Breast epithelium (tissue), 4 donors: ENCODE measurements at places on chromosomes 6 and 20.

GRCh38 chr6:15170126-15170525 is 75.7 kb upstream of the JARID2 start:
- no peaks in the 10 kb centered on the region for H3K36me3 ChIP-seq
- DNase-seq: no peak
- H3K4me1 ChIP-seq: no peaks in the 10 kb centered on the region
- H3K4me3 ChIP-seq: no peak overlapping the region
- H3K27me3 ChIP-seq: no peaks in the 10 kb centered on the region
- H3K27ac ChIP-seq: no peak overlapping the region

DNA sequence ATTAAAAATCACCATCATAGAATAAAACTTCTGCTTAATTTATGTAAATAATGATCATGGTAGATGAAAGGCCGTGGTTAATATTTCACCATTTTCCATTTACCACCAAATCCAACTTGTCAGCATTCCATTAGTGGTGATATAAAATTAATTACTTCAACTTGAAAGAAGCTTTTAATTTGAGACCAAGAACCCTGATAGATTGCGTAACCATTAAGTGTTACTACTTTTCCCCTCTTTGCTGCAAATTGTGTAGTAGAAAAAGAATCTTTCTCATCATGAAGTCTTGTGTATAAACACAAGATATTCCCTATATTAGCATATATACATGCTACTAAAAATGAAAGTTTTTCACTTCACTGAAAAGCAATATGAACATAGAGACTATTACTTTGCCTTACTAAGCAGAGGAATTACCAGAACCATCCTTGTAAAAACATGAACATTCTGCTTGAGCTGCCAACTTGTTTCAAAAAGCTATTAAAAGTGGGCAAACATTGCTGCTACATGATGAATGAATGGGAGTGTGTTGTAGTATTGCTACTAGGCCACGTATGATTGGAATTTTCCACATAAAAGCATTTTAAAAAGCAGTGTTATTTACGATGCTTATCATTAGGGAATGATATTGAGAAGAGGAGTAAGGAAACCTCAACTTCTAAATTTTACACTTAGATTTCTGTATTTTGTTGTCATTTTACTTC is 35.0 kb downstream of the STX11 start:
- no peaks in the 10 kb centered on the region for H3K36me3 ChIP-seq
- H3K27me3 ChIP-seq: no peaks in the 10 kb centered on the region
- no peaks in the 10 kb centered on the region for H3K4me1 ChIP-seq
- H3K4me3 ChIP-seq: no peak overlapping the region
- H3K27ac ChIP-seq: no peak overlapping the region

- no peaks in the 10 kb centered on the region for H3K36me3 ChIP-seq
- H3K27ac ChIP-seq: no peak overlapping the region
- no peaks in the 10 kb centered on the region for H3K4me1 ChIP-seq
- H3K27me3 ChIP-seq: no peaks in the 10 kb centered on the region
Observed at GRCh38 chr6:3895312-3895653, 46.1 kb downstream of the FAM50B start.

DNA sequence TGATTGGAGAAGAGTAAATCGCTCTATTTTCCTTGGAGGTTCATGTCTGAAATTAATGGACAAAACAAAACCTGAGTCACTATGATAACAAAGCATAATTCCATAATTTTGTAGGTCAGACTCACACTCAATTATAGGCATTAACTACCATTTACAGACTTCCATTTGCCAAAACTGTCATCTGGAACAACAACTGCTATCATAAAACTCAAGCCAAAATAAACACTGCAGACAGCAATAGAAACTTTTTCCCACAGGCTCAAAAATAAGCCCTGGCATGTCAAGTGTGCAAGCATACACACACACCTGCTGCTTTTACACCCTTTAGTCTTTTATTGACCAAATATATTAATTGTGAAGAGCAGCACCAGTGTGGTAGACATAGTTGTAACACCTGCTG is 7.1 kb downstream of the MRPS10 start:
- DNase-seq: no peak
- no peak overlapping the region for H3K4me3 ChIP-seq
- H3K27ac ChIP-seq: no peak overlapping the region
- no peaks in the 10 kb centered on the region for H3K36me3 ChIP-seq
- no peaks in the 10 kb centered on the region for H3K4me1 ChIP-seq

DNA sequence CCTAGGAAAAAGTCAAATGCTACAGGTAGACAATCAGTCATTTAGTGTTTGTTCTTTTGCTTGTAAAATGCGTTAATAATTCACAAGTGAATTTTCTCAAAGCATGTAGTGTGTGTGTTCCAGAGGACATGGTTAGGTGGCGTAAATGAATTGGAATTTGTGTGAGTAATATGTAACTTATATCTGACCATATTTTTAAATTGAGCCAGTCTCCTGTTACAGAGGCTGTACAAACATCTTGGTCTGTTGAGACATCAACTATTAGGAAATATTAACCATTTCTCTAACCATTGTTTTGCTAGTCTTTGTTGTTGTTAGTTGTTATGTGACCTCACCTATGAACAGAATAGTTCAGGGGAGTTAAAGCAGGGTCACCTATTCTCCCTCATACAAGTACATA is 22.7 kb downstream of the MCM8 start:
- no peaks in the 10 kb centered on the region for H3K36me3 ChIP-seq
- DNase-seq: no peak
- no peak overlapping the region for H3K4me3 ChIP-seq
- H3K27me3 ChIP-seq: no peaks in the 10 kb centered on the region

- H3K27me3 ChIP-seq: no peaks in the 10 kb centered on the region
Observed at GRCh38 chr6:80991316-80991715, 761.2 kb downstream of the TENT5A start.

- H3K4me1 ChIP-seq: no peaks in the 10 kb centered on the region
- no peak overlapping the region for H3K4me3 ChIP-seq
- no peak for DNase-seq
- no peak overlapping the region for H3K27ac ChIP-seq
- H3K27me3 ChIP-seq: no peaks in the 10 kb centered on the region
- H3K36me3 ChIP-seq: no peaks in the 10 kb centered on the region
Observed at GRCh38 chr20:58569241-58570125, 54.3 kb upstream of the APCDD1L start.

DNA sequence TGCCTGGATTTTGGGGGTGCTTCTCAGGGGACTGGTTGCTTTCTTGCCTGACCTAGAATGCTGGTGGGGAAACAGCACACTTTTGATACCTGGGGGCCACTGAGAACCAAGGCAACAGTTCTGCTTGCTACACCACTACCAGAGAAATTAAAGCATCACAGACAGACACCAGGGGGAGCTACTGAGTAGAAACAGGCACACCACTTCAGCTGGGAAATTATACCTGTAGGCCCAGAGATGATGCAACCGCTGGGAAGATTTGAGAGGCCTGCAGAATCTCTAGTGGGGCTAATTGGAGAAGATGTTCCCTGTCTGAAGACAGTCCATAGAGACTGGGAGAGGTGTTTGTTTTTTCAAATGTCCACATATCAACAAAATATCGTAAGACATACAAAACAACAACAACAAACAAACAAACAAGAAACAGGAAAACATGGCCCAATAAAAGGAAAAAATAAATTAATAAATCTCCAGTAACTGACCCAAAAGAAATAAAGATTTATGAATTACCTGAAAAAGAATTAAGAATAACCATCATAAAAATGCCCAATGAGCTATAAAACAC is 129.4 kb upstream of the RIN2 start:
- H3K27ac ChIP-seq: no peak overlapping the region
- no peak for DNase-seq
- no peaks in the 10 kb centered on the region for H3K4me1 ChIP-seq
- no peak overlapping the region for H3K4me3 ChIP-seq

GRCh38 chr20:20248620-20249200 is 119.2 kb upstream of the INSM1 start:
- H3K4me3 ChIP-seq: no peak overlapping the region
- H3K4me1 ChIP-seq: no peaks in the 10 kb centered on the region
- DNase-seq: no peak
- H3K27me3 ChIP-seq: no peaks in the 10 kb centered on the region
- H3K27ac ChIP-seq: no peak overlapping the region

GRCh38 chr6:38638941-38639497 is 710 bp downstream of the BTBD9 start:
- DNase-seq: peak; percentile 31
- peak overlapping the region; percentile 91 for H3K27ac ChIP-seq
- peak overlapping the region; percentile 71 for H3K4me3 ChIP-seq
- H3K4me1 ChIP-seq: peaks cover 5% of the 10 kb centered on the region
- H3K27me3 ChIP-seq: no peaks in the 10 kb centered on the region
- H3K36me3 ChIP-seq: no peaks in the 10 kb centered on the region

DNA sequence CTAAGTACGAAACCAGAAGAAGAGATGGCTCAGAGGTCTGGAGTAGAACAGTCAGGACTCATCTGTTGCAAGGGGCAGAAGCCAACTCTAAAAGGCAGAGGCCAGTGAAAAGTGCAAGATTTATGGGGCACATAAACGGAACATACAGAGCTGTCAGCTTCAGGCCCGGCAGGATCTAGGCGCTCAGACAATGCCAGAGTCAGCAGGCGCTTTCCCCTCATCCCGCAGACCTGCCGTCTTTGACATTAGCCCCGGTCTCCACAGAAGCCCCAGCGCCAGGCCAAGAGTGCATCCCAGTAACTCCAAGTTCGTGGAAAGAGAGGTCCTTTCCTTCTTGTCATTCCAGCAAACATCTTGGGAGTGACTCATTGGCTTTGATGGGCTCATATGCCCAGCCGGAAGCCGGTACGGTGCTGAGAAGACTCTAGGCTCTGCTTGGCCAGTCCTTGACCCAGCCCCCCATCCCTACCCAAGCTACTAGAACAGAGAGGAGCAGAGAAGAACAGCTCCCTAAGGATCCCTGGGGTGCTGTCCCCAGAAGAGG is 260.9 kb downstream of the TAF4 start:
- no peaks in the 10 kb centered on the region for H3K36me3 ChIP-seq
- no peak overlapping the region for H3K4me3 ChIP-seq
- H3K4me1 ChIP-seq: no peaks in the 10 kb centered on the region
- H3K27me3 ChIP-seq: peaks cover 71% of the 10 kb centered on the region

DNA sequence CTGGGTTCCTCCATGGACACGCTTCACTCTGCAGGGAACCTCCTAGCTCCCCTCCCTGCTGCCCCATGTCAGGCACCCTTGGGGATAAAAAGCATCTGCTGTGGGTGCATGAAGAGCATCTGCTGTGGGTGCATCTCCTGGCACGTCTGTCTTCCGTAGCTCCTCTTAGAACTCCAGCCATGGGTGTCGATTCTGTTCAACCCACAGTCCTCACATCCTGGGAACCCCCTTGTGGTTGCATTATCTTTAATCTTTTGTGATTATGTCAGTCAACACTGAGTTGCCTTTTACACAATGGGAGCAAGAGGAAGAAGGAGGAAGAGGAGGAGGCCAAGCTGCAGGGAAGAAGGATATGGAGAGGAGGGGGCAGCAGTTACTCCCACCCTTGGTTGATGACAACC is 24.1 kb upstream of the CCR6 start:
- H3K4me3 ChIP-seq: no peak overlapping the region
- no peaks in the 10 kb centered on the region for H3K36me3 ChIP-seq
- no peak overlapping the region for H3K27ac ChIP-seq
- H3K27me3 ChIP-seq: no peaks in the 10 kb centered on the region

DNA sequence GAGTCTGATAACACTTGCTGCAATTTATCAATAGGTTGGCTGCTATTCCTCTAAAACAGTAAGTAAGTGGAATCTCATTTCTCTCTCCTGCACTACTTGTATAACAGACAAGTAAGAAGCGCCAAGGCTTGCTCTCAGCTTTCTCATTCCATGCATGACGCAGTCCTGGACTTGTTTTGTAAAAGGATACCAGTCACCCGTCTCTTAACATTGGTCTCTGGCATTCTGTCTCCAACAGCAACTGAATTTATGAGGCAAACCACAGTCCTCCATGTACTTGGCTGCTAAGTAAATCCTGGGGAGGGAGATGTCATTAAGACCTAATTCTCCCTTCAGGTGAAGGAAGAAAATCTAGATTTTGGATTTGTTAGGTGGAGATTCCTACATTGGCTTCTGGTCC is 115.4 kb downstream of the OPN5 start:
- no peaks in the 10 kb centered on the region for H3K4me1 ChIP-seq
- no peak for DNase-seq
- H3K4me3 ChIP-seq: no peak overlapping the region
- H3K36me3 ChIP-seq: no peaks in the 10 kb centered on the region

GRCh38 chr6:127216810-127217789 is 49.6 kb upstream of the RNF146 start:
- no peak overlapping the region for H3K27ac ChIP-seq
- DNase-seq: no peak
- H3K27me3 ChIP-seq: no peaks in the 10 kb centered on the region

GRCh38 chr6:157953580-157954091 is 28.0 kb upstream of the SYNJ2 start:
- H3K4me3 ChIP-seq: no peak overlapping the region
- H3K27ac ChIP-seq: peak overlapping the region; percentile 64
- no peaks in the 10 kb centered on the region for H3K36me3 ChIP-seq

DNA sequence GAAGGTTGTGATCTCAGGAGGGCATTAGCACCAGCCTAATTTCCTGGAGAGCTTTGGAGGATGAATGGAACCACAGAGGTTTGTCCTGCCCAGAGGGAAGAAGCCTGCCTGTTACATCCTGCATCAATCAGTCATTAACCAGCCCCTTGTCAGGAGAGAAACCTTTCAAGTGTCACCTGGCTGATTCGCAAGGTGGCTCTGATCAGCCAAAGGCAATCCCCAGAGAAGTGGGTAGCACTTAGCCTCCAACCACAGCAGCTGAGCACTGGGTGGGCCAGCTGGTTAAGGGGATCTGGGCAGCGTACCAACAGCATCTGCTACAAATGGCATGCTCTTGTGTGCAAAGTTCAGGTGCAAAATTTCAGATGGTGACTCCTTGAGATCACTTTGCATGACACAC is 26.9 kb downstream of the ANKEF1 start:
- no peaks in the 10 kb centered on the region for H3K4me1 ChIP-seq
- H3K27ac ChIP-seq: no peak overlapping the region
- no peak for DNase-seq
- no peaks in the 10 kb centered on the region for H3K36me3 ChIP-seq
- no peak overlapping the region for H3K4me3 ChIP-seq

- no peak overlapping the region for H3K4me3 ChIP-seq
- peak overlapping the region; percentile 54 for H3K27ac ChIP-seq
- no peaks in the 10 kb centered on the region for H3K27me3 ChIP-seq
- no peak for DNase-seq
Observed at GRCh38 chr6:158686311-158686710, 36.5 kb downstream of the SYTL3 start.

DNA sequence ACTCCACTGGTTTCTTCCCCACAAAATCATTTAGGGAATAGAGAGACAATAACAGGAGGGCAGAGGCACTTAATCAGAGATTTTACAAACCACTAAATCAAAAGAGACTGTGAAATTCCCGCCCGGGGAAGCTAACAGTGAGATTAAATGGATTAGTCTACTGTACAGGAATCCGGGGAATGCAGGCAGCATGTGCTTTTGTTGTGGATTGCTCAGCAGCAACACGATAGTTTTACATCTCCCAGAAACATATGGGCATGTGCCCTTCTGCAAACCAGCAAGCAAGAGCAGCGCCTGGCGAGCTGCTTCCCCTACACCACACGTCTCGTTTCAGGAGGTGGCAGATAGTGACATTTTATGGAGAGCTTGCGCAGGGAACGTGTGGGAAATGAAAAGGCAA is 382.3 kb downstream of the CD83 start:
- H3K36me3 ChIP-seq: no peaks in the 10 kb centered on the region
- no peak for DNase-seq
- no peak overlapping the region for H3K27ac ChIP-seq
- H3K27me3 ChIP-seq: no peaks in the 10 kb centered on the region
- no peak overlapping the region for H3K4me3 ChIP-seq
